Cortex of kidney (tissue), 1 donor: ENCODE measurements at places on chromosomes 12 and 14.

- DNase-seq, result no peak
Measured at GRCh38 chr12:2891240-2892053, 756 bp downstream of the TULP3 start.

GRCh38 chr14:67998834-67999233 lies 179.3 kb downstream of the RAD51B start:
- DNase-seq, result no peak

GRCh38 chr12:26642361-26642760 lies 190.6 kb downstream of the ITPR2 start:
- DNase-seq, result no peak

DNA sequence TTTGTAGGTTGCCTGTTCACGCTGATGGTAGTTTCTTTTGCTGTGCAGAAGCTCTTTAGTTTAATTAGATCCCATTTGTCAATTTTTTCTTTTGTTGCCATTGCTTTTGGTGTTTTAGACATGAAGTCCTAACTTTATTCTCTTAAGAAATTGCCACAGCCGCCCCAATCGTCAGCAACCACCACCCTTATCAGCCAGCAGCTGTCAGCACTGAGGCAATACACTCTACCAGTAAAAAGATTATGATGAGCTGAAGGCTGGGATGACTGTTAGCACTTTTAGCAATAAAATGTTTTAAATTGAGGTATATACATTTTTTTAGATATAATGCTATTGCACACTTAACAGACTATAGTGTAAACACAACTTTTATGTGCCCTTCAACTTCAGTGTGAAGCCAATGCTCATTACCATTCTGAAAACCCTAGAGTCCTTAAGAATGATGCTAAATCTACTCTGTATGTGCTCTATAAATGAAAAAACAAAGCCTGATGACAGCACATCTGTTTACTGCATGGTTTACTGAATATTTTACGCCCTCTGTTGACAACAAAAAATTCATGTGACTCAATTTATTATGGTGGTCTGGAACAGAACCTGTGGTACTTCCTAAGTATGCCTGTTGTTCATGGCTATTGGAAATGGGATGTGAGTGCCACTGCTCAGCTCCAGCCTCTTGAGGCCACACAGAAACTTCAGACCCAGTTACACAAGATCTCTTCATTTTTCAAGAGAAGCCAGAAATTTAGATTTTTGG lies 197.4 kb downstream of the DUSP6 start:
- no peak for DNase-seq

- no peak for DNase-seq
Measured at GRCh38 chr12:57740656-57741412, 2.3 kb upstream of the AGAP2 start.

DNA sequence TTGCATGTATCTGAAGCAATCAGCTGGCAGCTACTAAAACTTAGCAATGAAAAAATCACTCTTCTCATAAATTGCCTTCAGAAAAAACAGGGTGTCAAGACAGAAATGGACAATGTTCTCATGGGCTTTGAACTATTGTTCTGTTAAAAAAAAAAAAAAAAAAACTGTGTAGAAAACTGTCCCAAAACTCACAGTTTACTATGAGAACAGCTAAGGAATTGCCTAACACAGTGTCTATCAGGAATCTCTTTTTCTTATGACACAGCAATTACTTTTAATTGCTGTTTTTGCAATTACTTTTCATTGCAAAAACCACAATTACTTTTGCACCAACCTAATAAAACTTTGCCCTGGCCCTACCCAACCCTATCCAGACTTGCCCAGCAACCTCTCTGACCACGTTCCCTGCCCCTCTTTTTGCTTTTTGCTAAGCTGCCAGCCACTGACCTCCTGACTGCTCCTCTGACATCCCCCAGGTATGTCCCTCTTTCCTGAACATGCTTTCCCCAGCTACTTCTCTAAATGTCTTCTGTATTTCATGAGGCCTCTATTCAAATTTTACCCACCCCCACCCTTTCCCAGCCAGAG lies 68.0 kb upstream of the SLCO1C1 start:
- no peak for DNase-seq
